ENCODE measurements at places on chromosomes 11 and 22.

DNA sequence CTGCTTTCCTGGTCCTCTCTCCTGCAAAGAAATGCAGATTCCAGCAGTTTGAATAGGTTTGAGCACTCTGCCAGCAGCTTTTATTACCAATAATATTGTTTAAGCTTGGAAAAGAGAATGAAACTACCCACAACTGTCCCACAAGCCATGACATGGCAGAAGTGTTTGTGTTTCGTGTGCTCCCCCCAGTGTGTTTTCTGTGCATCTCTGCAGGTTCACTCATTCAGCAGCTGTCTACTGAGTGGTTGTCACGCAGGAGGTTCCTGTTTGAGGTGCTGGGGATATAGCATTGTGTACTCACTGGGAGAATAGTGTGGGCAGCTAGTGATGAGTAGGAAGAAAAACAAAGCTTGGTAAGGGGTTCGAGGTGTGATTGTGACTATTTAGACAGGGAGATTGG lies 55.3 kb upstream of the SUSD2 start:
- DNase-seq: no peak

GRCh38 chr11:24592360-24592759 lies 95.5 kb downstream of the LUZP2 start:
- no peak for DNase-seq

DNA sequence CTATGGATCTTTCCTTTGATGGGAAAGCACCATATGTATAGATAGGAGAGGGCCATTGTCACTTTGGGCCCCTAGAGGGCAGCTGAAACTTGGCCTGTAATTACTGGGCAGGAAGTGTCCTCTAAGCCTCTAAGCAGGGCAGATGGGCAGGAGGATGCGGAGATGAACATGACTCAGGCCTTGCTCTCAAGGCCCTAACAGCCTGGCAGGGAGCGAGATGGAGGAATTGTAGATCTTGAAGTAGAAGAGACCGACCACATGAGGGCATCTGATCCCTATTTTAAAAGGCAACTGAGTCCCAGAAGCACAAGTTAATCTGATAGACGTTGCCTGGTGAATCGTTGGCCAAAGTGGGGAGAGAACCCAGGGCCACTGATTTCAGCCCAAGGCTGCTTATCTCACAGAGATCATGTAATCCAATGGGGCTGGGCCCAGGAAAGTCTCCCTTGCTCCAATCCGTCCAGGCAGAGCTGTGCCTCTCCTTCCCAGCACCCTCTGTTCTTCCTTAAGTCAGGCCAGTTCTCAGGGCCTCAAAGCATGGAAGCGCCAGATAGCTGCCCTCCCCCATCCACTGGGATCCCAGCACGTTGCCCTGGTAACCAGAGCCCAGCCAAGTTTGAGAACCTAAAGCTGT lies 2.5 kb upstream of the SEPTIN3 start:
- peak; percentile 27 for DNase-seq

- no peak for DNase-seq
Measured at GRCh38 chr22:32542677-32543357, 68.2 kb downstream of the FBXO7 start.

GRCh38 chr11:85806876-85807275 lies 4.1 kb downstream of the SYTL2 start:
- no peak for DNase-seq

DNA sequence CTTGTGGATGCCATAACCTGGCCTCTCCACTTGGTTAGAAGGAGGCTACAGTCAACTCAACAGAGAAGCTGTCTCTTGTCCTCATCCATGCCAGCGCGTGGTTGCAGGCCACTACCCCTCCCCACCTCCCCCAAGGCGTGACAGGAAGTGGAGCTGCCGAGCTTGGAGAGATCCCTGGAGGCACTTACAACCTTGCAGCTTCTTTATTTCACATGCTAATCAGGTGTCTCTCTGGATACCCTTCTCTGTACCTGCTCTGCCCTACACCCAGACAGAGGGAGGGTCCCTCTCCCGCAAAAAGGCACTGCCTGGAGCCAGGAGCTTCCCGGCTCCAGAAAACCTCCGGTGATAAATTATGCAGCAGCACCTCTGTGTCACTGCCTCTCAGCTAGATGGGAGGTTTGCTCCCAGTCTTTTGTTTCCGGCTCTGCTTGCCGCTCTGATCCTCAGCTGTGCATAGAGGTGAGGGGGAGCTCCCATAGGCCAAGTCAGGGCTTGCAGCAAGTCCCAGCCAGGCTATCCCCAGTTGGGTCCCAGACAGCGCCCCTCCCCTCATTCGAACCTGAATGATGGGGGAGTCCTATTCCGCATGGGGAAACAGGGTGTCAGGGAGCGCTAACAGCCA lies 5.7 kb downstream of the LRP4 start:
- DNase-seq: no peak

DNA sequence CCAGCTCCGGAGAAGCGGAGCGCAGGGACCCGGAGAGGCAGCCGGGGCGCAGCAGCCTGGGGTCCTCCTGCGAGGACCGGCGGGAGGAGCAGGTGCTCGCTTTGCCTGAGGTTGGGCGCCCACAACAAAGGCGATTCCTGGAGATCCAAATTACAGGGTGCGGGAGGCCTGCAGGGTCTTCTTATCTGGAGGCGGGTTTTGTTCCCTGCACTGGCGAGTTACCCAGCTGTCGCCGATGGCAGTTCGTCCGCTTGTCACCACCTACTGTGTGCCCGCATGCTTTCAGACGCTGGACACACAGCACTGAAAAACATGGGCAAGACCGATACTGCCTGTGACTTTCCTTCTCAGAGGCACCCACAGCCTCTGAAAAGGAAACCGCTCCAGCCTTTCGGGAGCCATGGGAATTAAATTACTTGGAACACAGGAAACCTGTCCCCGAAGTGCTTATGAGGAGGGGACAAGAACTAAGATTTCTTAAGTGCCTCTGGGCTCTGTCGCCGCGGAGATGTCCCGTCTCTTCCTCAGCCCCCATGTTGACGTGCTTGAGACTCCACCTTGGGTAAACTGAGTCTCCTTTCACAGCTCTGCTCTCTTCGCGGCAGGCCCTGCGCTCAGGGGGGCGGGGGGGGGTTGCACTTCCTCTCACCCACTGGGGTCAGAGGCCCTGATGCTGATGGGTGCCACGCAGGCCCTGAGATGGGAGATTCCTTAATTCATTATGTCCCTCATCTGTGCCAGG lies 1.3 kb upstream of the ZFTA start:
- DNase-seq: no peak

GRCh38 chr11:16454289-16454863 lies 98.0 kb upstream of the SOX6 start:
- DNase-seq: no peak

DNA sequence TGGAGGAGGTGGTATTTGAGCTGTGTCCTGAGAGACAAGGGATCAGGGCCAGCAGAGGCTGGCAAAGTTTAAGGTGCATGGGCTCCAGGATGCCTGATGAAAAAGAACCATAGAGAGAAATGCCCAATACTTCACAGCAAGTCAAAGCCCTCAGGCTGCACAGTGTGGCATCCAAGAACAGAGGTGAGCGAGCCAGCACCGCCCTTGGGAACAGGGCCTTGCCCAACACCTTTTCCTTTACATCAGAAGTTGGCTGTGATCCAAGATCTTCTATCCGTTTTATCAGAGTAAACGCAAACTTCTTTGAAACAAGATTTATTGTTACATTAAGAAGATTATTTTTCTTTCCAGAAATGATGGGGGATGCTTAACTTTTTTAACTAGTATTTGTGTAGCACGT lies 1.4 kb downstream of the B3GNT6 start:
- DNase-seq: no peak

GRCh38 chr11:64867748-64868462 lies 10.5 kb downstream of the EHD1 start:
- DNase-seq: no peak

- DNase-seq: no peak
Measured at GRCh38 chr22:49783926-49784629, 43.6 kb downstream of the BRD1 start.

- DNase-seq: no peak
Measured at GRCh38 chr11:73382183-73382582, 6.0 kb downstream of the RELT start.

DNA sequence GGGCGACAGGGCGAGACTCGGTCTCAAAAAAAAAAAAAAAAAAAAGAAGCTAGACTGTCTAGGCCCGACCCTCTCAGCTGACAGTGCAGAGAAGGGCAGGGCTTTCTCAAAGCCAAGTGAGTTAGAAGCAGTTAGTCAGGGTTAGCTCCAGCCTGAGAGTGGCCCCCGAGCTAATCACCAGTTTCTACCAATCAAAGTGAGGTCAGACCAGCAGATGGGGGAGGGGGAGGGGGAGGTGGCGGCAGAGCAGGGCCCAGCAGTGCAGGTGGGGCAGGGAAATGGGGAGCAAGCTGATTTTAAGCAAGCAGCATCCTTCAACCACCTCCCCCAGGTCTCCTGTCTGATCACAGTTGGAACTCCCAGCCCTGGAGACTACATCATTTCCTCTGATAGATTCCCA lies 55.3 kb upstream of the PRR5 start:
- no peak for DNase-seq

GRCh38 chr22:17518406-17518805 lies 44.9 kb upstream of the SLC25A18 start:
- DNase-seq: no peak

DNA sequence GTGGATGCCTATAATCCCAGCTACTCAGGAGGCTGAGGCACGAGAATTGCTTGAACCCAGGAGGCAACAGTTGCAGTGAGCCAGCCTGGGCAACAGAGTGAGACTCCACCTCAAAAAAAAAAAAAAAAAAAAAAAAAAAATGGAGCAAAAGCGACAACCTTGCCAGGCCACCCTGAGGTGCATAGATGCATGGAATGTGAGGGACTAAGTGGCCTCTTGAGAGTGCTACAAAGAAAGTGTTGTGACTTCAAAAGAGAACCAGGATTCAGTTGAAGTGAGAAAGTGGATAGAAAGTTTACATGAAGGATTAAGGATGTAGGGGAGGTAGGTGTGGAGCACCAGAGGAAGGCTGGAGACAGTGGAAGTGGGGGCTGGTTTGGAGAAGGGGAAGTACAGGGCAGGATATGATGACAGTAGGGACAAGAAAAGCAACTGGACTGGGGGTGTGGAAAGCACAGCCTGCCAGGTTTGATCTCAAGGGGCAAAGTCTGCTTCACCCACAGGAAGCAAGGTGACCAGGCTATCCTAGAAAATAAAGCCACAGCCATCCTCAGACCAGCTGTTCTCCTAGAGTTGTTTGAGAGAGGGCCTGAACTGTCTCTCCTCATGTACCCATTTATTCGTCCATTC lies 36.0 kb upstream of the OLFML1 start:
- DNase-seq: no peak

- DNase-seq: peak; percentile 93
Measured at GRCh38 chr11:73647459-73648100, 1.2 kb downstream of the PLEKHB1 start.

DNA sequence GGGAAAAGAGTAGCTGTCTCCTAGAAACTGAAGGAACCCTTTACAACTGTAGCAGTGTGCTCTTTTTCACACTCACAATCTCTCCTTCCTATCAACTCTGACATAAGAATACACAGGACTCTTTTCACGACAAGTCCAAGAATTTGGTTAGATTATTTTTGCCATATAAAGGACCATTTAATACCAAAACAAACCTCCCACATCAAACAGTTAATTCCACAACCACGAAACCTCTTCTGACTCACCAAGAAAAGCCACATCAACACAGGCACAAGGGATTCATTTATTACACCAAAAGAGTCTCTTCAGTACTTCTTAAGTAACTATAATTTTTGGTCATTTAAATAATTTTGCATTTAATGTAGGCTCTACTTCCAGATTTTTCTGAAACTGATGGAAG lies 222.6 kb upstream of the PITPNB start:
- no peak for DNase-seq

- no peak for DNase-seq
Measured at GRCh38 chr11:73077454-73077853, 64.7 kb downstream of the FCHSD2 start.

DNA sequence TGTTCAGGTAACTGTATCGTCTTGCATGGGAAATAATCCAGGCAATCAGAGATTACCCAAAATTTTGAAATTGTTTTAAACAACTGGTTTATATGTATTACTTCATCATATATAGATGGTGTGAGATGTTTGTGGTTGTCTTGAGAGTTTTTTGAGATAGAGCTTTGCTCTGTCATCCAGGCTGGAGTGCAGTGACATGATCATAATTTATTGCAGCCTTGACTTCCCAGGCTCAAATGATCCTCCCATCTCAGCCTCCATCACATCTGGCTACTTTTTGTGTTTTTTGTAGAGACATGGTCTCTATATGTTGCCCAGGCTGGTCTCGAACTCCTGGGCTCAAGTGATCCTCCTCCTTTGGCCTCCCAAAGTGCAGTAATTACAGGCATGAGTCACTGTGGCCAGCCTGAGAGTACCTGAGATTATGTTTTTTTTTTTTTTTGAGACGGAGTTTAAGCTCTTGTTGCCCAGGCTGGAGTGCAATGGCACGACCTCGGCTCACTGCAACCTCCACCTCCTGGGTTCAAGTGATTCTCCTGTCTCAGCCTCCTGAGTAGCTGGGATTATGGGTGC lies 11.5 kb downstream of the CTNND1 start:
- no peak for DNase-seq

DNA sequence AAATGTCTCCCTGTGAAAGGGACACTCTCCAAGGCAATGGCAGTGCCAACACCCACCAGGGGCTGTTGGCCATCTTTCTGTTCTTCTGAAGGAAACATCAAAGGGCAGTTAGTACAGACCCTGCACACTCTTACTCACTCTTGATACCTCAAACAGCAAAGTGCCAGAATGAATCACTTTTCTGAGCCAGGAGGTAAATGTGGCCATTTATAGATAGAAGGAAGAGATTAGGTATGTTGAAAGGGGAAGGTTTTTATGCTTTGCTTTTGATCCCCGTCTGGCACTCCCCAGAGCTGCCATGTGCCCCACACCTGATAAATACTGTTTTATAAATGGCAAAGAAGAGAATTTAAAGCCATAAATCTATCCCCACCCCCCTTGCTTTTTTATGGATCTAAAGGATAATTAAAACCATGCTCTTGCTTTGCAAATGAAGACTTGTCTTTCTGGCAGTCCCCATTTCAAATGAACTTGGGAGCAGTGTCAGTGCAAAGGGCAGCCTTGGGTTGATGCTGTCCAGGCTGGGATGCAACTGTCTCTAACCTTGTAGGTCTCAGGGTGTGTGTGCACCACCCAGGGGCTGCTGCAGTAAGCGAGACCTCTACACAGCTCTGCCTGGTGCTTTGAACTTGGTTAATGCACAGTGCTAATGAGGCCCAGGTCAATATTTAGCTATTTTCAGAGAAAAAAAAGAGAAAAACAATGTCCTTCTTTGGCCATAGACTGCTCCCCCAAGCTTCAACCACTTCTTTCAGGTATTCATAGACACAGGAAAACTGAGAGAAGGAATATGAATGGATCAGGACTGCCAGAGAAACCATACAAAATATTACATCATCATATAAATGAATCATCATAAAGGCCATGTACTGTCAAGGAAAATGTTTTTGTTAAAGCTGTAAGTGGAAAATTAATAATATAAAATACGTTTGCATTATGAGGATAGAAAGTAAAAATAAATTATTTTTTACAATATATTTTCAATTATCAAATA lies 207.5 kb downstream of the ETS1 start:
- DNase-seq: peak; percentile 28

- no peak for DNase-seq
Measured at GRCh38 chr22:27130906-27131305, 473.5 kb downstream of the MIAT start.

GRCh38 chr22:17639247-17639741 lies 737 bp downstream of the BCL2L13 start:
- DNase-seq: no peak
